ENCODE measurements at places on chromosomes 2 and 18.

DNA sequence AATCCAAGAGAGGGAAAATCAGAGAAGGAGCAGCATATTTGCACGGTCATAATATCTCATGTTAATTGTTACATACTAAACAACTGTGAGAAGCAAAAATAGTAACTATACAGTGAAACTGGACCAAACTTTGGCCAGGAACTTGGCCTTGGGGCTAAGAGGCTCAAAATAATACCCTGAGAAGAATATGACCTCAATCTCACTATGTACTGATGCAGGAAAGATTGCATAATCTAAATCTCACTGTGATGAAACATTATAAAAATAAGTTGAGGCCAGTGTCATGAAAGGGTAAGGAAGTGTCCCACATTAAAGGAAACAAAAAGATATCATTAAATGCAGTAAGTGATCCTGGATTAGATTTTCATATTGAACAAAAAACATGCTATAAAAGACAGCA, 36.5 kb downstream of the ZRANB3 start:
- DNase-seq, result no peak

GRCh38 chr2:206942592-206943478, 3.5 kb downstream of the CPO start:
- DNase-seq, result no peak

DNA sequence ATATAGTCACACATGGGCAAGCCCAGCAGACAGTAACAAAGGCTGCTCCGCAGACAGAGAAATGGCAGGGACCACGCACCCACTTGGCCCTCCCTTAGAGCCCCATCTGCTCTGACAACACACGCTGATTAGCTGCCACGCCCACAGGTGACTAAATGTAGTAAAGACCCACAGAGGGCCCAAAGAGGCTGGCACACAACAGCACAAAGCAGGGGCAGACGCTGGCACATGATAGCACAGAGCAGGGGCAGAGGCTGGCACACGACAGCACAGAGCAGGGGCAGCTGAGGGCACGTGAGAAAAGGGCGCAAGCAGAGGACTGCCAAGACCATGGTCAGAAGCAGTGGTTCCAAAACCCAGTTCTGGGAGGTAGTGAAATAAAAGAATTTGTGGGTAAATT, 10.6 kb downstream of the AFG3L2 start:
- DNase-seq, result no peak

GRCh38 chr2:236359426-236360045, 95.3 kb upstream of the ASB18 start:
- no peak for DNase-seq

DNA sequence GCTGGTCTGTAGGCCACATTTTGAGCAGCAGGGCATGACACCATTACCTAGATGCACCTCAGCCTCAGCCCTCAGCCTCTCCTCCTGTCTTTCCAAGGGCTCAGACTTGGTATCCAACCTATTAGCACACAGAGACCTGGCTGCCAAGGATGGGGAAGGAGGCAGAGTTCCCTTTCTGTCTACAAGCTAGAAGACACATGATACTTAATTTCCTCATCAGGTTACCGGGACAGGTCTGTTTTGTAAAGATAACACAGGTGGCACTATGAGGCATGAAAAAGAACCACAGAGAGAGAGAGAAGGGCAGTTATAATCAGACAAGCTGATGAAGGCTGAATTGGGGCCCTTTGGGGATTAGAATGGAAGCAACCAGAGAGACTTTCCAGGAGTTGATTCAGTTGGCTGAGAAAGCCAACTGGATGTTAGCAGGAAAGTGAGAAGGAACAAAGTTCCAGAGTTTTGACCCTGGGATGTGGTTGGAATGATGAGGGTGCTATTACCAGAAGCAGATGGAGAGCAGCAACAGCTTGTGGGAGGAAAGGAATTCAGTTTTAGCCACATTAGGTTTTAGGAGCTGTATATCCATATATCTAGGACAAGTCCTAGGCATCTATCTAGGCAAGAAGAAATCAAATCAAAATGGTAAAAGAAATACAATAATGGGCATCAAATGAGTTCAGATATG, 46.0 kb upstream of the RMND5A start:
- no peak for DNase-seq

- DNase-seq, result no peak
These were observed 128.6 kb downstream of the NCK2 start for GRCh38 chr2:105873281-105873680.

DNA sequence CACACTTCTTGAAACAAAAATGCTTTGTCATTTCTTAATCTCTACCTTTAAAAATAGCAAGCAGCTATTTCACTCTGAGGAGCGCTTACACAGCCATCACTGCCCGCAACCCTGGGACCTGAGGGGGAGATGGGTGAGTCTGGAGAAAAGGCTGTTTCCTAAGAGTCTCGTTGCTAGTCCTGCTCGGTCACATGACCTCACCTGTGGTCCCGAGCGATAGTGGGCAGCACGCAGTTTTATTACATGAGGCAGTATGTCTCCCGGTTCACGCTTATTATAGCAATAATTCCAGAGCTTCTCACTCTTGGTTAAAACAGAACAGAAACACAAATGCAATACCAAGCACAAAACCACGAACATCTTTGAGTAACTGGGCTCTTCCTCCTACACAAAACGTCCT, 105.3 kb downstream of the ZNF516 start:
- DNase-seq, result peak; percentile 25
